ENCODE measurements at places on chromosomes 6 and 20.

DNA sequence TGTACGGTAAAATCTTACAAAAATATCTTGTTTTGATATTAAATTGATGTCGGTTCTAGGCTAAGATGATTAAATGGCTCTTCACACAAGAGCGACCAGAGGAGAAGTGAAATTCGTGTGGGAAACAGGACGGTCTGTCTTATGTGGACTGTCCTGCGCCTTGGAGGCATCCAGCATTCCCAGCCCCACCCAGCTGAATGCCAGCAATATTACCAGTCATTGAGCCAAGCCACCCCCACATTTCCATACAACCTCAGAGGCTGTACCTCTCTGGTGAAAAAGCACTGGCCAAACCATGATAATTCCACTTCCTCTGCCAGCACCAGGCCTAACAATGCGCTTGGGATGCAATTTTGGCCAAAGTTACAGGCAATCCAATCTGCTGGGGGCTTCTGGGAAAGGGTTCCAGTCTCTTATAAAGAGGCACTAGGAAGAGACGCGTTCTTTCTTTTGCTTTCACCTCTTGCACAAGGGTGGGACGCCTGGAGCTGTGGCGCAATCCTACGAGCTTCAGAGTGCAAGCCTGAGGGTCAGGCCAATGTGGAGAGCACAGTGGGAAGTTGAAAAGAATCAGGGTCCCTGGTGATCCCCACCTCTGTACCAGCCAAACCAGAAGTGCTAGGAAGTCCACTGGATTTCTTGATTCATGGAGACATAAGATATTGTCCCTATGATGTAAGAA, 213.1 kb downstream of the PREX1 start:
- no peak for DNase-seq

DNA sequence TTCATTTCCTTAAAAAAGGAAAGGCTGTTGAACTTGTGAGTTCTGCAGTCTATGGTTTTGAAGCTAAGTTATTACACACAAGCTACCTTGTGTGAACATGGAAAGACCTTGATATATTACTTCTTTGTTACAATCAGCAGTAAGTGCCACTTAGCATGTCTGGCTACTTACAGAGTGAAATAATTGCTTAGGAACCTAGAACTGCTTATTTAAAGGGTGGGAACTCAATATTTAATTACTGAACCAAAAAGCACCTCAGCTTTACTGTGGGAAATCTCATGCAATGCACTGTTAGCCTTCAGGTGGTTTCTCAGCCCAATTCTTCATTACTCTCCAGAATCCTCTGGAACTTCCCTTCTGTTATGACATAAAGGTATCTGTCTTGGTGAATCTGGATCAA, 17.9 kb downstream of the PERP start:
- DNase-seq: no peak

GRCh38 chr20:45827030-45827652, at the start of gene TNNC2:
TNNC2 (minus strand) TSS chr20:45827312; CDS start chr20:45827248, 64 bp downstream.
- no peak for DNase-seq

DNA sequence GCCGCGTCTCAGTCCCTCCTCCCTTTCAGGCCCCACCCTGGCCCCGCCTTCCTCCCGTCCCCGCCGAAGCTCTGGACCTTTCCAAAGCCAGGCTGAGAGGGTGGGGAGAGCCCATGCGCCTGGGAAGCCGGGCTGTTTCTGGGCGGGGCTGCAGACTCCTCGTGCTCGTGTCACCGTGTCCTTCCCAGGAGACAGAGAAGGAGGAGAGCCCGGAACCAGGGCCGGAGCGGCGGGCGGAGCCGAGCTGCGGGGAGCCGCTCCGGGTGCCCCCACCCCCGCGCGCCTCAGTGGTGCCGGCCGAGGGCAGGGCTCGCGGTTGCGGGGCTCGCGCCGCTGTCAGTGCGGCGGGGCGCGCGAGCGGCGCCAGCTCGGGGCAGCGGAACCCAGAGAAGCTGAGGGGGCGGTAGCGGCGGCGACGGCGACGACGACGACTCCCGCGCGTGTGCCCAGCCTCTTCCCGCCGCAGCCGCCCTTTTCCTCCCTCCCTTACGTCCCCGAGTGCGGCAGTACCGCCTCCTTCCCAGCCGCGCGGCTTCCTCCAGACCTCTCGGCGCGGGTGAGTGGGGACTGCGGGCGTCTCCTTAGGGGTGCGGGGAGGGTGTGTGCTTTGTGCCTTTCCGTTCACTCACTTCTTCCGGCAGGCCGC, at the start of gene RALY:
Gene RALY, plus strand, starts transcription at position 336 of the 646 bp plus-strand sequence. CDS start 78,164 bp downstream, outside the sequence.
- peak; percentile 85 for DNase-seq

DNA sequence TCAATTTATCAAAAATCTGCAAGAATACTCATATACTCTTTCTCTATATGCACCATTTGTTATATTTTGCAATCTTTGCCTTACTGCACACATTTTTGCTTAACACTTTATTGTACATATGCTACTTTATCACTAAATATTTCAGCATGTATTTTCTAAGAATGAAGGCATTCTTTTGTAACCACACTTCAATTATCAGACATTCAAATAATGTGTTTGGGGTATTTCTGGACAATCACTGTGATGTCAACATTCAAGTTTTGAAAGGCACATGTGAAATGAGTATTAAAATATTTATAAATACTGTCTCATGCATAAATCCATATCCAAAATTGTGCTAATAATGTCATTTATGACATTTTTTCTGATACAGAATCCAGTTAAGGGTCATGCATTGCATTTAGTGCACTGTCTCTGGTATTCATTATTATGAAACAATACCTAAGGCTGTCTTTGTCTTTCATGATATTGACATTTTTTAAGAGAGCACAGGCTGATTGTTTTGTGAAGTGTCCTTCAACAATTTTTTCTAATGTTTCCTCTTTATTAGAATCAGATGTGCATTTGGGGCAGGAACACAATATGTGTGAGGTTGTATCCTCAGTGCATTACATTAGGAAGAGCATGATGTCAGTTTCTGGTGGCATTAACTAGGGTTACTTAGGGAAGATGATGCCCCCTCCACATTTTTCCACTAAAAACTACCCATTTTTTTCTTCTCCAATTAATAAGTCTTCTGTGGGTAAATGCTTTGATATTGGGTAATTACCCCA, 105.7 kb downstream of the MTFR2 start:
- no peak for DNase-seq

DNA sequence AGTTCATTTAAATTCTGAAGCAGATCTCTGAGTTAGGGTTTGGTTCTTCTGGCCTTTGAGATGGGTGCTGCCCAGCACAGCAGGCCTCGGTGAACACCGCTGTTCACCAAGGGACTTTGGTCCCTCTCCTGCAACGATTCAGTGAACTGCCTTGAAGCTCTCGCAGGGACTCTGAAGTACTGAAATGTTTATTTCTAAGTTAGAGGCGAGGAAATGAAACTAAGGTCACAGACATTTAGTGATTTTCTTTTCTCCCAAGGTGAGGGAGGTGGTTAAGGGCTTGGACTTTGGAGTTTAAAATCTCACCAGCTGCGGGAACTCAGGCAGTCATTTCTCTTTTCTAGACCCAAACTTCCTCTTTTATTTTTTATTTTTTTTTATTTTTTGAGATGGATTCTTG, 26.2 kb downstream of the E2F3 start:
- peak; percentile 24 for DNase-seq

GRCh38 chr20:57483287-57484050, 41.5 kb downstream of the CTCFL start:
- no peak for DNase-seq

- no peak for DNase-seq
These were observed 46.6 kb downstream of the CDH4 start for GRCh38 chr20:61298661-61299060.

DNA sequence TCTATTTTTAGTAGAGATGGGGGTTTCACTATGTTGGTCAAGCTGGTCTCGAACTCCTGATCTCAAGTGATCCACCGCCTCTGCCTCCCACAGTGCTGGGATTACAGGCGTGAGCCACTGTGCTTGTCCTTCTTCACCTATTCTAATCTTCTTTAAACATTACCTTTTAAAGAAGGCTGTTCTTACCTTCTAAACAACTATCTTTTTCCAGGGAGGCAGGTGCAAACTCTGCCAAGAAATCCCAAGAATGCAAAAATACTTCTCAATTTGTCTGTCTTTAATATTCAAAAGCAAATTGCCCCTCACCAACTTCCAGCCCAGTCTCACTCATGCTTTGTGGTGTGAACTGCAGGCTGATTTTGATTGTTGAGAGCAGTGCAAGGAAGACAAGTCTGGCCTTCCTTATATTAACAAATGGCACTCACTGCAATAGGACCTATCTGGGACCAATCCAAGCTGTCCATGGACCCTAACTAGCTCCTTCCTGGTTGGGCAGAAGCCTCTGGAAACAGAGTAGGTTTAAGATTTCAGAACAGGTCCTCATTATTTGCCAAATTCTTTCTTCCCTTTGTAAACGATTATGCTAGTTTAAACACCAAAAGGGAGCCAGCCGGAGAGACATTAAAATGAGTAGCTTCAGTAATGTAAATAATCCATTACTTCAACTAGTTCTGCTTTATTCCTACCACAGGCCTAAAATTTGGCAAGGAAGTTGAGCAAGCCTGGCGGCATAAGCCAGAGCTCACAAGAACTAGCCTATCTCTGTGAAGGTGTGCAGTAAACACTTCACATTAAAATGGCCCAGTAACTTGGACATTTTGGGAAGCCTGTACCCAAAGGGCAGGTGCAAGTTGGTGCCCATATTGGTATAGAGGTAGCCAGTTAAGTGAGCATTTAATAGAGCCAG, 1.6 kb downstream of the SCAND1 start:
- DNase-seq: no peak

GRCh38 chr6:26321005-26321404, 44.0 kb upstream of the BTN3A2 start:
- no peak for DNase-seq

DNA sequence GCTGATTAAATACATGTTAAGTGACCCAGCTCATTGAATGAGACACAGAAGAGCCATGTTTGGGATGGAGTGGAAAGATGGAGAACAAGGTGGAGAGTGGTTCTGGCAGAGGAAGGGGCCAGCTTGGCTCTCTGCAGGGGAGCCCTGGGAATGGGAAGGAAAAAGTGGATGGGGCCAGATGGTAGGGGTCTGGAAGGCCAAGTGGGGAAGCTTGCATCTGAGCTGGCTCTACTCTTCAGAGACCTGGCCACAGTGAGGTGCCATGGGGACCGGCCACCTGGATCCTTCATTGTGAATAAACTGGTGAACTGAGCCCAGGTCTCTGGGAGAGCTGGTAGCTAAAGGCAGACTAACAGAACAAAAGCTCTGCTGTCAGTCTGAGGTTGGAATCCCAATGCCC, 48.9 kb upstream of the SIRPA start:
- DNase-seq: no peak

- no peak for DNase-seq
These were observed 108.6 kb upstream of the EYA4 start for GRCh38 chr6:133132466-133132971.

DNA sequence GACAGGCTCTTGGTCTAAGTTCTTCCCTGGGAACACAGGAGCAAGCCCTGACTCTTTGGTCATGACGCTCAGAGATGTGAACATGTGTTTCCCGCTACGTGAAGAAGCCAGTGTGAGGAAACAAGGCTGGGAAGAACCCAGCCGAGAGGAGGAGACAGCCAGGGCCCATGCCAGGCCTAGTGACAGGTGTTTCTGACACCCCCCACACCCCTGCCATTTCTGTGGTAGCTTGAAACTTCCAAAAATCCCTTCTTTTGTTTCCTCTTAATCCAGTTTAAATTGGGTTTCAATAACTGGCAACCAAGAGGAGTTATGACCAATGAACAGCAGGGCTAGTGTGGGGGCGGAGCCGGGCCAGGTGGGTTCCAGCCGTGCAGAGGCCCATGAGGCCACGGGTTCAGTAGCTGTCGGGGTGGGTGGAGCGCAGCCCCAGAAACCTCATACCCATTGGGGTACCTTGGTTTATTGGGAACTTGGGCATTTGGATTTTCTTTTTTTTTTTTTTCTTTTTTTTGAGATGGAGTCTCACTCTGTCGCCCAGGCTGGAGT, 33.5 kb downstream of the WRNIP1 start:
- no peak for DNase-seq

GRCh38 chr6:153003366-153003690, 819 bp upstream of the MTRF1L start:
- DNase-seq: no peak

DNA sequence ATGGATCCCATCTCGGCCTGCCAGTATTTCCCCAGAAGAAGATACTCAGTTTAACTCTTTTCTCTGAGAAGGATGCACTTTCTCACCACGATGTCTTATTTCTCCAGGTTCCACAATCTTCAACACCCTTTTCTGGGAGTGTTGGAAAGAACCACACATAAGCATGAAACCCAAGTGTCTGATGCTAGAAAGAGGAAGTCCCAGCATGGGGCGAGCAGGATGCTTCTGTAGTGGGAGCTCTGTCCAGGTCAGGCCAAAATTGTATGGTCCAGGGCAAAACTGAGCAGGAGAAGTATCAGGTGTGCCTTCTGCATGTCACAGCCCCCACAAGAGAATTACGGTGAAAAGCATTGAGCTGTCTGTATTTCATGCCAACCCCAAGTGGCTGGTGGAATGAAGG, 11.0 kb downstream of the TREM1 start:
- DNase-seq: no peak

DNA sequence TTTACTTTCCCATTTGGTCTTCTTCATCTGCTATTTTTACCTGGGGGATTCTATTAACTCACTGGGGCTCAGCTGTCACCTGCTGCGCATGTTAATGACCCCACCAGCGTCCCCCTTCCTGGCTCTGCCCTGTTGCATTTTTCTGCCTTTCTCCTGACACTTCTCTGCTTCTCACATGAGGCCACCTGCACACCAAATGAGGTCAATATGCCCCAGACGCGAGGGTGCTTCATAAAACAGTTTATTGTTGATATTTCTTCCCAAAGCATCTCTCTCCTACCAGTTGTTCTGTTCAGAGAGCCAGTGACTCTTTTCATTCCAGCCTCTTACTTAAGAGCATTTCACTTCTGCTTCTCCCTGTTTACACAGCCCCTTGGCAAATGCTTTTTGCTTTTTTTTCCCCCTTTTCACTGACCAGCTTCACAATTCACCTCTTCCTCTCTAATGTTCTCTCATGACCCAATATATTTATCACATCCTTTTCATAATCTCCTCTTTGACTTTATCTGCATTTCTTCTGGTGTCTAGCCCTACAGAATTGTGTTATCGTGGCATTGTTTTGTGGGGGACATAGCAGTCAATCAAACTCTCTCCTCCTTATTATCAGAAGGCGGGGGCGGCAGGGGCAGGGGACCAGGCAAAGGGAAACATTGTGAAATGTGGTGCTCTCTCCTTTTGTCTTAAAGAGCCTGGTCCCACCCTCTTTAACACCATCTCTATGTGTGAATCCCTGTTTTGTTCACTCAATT, 545.8 kb upstream of the CITED2 start:
- DNase-seq: no peak

- no peak for DNase-seq
These were observed 6.2 kb downstream of the SIGLEC1 start for GRCh38 chr20:3705970-3706739.

DNA sequence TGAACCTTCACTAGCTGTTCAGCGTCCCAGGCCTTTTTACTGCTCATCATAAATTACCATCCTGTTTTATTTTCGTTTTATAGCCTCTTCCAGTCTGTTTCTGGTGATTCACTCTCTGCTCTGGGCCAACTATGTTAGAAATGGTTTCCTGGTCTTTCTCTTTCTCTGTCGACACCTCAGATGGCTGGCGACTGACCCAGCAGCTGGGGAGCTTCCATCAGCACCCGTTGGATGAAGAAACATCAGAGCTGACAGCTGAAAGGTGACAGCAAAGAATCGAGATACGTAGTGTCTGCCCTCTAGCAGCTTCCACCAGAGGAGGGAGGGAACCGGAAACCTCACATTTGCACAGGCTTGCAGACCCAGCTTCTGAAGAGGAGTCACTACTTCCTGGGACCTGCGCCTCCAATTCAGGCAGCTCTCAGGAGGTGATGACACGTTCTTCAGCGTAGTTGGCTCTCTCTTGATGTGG, 82.9 kb upstream of the MLN start:
- no peak for DNase-seq

- no peak for DNase-seq
These were observed 7.3 kb upstream of the RIMS1 start for GRCh38 chr6:71879016-71879415.
